Left ventricle myocardium inferior (tissue), 1 donor: ENCODE measurements at places on chromosomes 5 and 9. TPM values are rescaled to one million over a fixed set of nuclear protein-coding genes. Genes with fewer than 3 reads are reported as not detected.

DNA sequence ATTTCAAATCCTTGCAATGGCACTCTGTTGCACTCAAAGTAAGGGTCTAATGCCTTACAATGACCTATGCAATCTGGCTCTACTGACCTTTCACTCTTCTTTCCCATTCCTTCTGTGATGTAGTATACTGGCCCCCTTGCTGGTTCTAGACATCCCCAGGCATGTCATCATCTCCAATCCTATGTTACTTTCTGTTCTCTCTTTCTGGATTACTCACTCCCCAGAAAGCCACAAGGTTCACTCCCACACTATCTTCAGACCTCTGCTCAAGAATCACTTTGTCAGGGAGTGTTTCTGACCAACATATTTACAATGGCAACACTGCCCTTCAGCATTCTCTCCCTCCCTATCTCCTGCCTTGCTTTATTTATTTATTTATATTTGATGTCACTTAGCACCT lies 802.2 kb upstream of the WWC1 start:
- H3K27ac ChIP-seq, result no peak overlapping the region
- no peaks in the 10 kb centered on the region for H3K4me1 ChIP-seq
- no peaks in the 10 kb centered on the region for H3K27me3 ChIP-seq

DNA sequence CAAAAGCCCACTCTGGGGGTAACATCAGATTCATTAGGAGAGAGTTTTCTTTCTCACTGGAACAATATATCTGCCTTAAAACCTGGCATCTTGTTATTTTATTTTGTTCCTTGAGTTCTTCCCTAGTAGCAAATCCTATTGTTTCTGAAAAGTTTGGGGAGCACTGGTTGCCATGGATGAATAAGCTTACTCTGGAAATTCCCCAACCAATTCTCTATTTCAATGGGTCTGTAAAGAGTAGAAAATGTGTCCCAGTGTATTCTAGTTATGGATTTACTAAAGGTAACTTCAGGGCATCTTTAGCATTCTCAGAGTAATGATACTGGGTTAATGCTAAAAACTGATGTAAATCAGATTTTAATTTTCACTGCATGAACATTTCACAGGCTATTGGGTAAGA lies 94.2 kb upstream of the S1PR3 start:
- no peak overlapping the region for H3K4me3 ChIP-seq
- H3K27ac ChIP-seq, result no peak overlapping the region
- H3K27me3 ChIP-seq, result no peaks in the 10 kb centered on the region
- no peak for DNase-seq
- no peaks in the 10 kb centered on the region for H3K36me3 ChIP-seq

- H3K27ac ChIP-seq, result no peak overlapping the region
- no peaks in the 10 kb centered on the region for H3K27me3 ChIP-seq
- H3K4me1 ChIP-seq, result peaks cover 47% of the 10 kb centered on the region
- no peak for DNase-seq
Measured at GRCh38 chr5:132506094-132506692, 15.6 kb upstream of the IRF1 start.

Gene PKD2L2
- total RNA-seq, result 0.16 TPM

- DNase-seq, result no peak
- peaks cover 21% of the 10 kb centered on the region for H3K4me1 ChIP-seq
- no peak overlapping the region for H3K27ac ChIP-seq
- no peaks in the 10 kb centered on the region for H3K27me3 ChIP-seq
- H3K36me3 ChIP-seq, result no peaks in the 10 kb centered on the region
Measured at GRCh38 chr9:69593301-69593700, 78.9 kb downstream of the APBA1 start.

Gene PROB1
- 46.3 TPM for total RNA-seq
